CD4-positive, alpha-beta T cell treated with Interleukin-21 for 1 hour (primary cell): ENCODE measurements at places on chromosomes 2 and 18.

GRCh38 chr2:204753841-204754240 is 208.6 kb downstream of the PARD3B start:
- no peak for DNase-seq

GRCh38 chr2:217468042-217468830 is 534.6 kb downstream of the TNS1 start:
- DNase-seq = no peak

DNA sequence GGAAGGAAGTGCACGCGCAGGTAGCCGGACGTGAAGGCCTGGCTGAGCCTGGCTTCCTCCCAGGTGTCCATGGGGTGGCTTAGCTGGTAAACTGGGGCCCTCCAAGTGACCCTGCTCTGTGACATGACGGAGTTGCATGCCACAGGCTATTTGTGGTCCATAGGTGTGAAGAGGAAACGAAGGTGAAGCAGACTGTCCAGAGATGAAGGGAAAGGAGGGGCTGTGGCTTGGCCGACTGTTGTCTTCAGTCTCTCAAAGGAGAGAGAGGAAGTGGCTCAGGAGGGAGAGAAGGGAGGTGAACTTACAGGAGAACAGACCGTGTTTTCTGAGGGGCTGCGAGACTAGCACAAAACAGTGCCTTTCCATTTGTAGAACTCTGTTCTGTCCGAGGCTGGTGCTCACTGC is 19.3 kb downstream of the INPP5D start:
- DNase-seq = peak; percentile 58

DNA sequence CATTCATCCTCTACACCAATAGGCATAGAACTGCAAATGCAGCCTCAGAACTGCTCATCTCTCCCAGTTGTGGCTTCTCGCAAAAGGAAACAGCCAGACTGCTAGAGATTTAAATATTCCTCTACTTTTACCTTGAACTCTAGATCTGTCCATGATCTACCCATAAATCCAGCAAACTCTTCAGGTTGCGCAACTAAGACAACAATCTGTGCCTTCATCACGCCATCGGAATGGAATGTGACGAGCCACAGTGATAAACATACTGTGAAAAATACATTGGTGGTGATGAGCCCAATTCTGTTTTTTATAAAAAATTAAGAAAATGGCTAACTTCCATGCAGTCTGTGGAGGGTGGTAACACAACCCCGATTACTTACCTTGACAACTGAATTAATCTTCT is 626.7 kb downstream of the LRRTM4 start:
- DNase-seq = no peak

DNA sequence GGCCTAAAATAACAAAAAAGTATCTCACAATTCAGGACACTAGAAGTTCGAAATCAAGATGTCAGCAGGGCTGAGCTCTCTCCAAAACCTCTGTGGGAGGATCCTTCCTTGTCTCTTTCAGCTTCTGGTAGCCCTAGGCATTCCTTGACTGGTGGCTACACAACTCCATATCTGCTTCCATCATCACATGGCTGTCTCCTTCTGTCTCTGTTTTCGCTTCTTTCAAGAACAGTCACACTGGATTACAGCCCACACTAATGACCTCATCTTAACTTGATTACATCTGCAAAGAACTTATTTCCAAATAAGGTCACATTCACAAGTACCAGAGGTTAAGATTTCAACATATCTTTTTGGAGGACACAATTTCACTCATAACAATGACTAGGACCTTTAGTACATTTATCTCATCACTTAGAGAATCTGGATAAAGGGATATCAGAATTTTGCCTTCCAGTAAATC is 275.2 kb downstream of the IRS1 start:
- no peak for DNase-seq

DNA sequence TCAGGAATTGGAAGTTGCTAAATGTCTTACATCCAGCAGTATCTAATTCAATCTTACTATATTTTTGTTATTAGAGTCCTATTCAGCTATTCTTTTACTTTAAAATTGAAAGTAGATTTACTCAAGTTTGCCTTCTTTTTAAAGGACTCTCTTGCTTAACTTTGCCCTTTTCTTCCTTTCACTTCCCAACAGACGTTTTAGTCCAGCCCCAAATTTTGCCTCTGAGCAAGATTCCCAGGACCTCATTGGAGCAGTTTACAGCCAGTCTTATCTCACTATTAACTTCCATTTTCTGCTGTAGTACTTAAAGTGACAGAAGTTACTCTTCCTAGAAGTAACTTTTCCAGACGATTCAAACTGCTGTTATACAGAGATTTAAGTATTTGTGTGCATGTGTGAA is 1.7 kb upstream of the PRKD3 start:
- no peak for DNase-seq

DNA sequence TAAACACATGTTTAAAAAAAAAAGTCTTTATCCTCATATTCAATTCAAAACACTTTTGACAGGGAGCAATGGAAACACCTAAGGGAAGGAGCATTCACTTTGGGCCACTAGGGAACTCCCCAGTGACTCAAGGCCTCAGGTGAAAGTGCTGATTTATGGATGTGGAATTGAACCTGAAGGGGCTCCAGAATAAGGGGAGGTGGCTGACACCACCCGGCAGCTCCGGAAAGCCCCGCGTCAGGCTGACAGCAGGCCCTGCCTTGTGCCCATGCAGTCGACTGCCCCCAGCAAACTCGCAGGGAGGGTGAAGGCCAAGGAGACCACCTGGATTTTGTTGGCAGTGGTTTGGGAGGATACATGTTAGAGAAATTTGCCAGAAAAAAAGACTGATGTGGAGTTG is 275.3 kb upstream of the NCKAP5 start:
- no peak for DNase-seq

DNA sequence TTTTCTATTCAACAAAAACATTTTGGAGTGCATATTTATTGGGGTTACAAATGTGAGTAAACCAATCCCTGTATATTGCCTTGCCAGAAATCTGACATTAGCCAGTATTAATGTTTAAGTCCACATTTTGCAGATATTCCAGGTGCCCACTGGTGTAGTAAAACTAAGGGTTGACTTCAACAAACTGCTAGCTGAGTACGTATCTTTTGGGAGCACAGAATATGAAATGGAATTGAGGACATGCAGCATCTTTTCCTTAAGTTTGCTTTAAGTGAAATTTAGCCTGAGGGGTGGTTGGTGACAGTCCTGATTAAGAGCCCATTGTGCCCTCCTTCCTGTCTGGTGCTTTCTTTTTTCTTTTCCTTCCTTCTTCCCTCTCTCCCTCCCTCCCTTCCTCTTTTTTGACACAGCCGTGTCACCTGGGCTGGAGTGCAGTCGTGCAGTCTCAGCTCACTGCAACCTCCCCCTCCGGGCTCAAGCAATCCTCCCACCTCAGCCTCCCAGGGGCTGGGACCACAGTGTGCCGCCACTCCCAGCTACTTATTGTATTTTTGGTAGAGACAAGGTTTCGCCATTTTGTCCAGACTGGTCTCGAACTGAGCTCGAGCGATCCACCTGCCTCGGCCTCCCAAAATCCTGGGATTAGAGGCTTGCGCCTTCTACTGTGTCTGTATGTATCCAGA is 1.6 kb downstream of the NUP35 start:
- DNase-seq = no peak

- DNase-seq = no peak
Observed at GRCh38 chr2:236627193-236627592, 57.6 kb downstream of the ACKR3 start.

GRCh38 chr2:59658906-59659635 is 894.4 kb downstream of the BCL11A start:
- no peak for DNase-seq
